Islet precursor cell (in vitro differentiated cells): ENCODE measurements at places on chromosomes 16 and 17.
A peak's percentile ranks its signal among the peaks of the same experiment; 100 is the strongest.

- no peak for DNase-seq
These were observed 281.9 kb downstream of the FTO start for GRCh38 chr16:53985861-53986260.

DNA sequence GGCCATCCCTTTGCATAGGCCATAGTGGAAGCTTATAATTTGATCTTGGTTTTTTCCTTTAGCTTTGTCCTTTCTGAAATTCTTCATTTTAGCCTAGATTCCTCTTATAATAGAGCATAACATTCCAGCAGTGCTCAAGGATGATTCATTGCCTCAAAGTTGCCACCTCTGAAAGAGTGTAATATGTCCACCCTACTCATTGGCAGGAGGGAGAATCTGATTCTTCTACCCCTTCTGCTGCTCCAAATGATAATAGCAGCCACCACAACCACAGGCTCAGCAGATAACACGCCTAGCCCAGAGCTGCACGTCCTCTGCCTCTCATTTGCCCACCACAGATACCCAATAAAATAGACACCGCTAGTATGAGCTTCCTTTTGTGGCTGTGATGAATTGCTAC lies 337.4 kb upstream of the HSBP1 start:
- peak; percentile 22 for DNase-seq

- DNase-seq = peak; percentile 90
These were observed 11.0 kb downstream of the MYCBPAP start for GRCh38 chr17:50519141-50519834.

GRCh38 chr17:72887917-72888316 lies 204.6 kb downstream of the SLC39A11 start:
- DNase-seq = no peak

DNA sequence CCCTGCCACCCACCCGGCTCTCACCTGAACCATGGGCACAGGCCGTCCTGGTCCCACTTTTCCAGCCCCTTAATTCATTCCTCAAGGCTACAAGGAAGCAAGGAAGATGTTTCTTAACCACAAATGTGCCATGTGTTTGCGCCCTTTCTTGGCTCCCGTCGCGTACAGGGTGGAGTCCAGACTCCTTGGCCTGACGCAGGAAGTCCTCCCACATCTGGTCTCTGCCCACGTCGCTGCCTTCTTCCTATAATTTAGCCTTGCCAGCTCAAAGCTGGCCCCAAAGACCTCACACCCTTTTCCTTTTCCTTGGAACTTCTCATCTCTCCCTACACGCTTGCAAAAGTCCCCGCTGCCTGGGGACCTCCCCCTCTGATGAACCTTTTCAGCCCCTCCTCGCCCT lies 38.8 kb upstream of the BHLHA9 start:
- DNase-seq = no peak

GRCh38 chr17:81018044-81018802 lies 16.7 kb upstream of the BAIAP2 start:
- no peak for DNase-seq

- peak; percentile 93 for DNase-seq
These were observed 505 bp upstream of the COG1 start for GRCh38 chr17:73192206-73192893.
